ENCODE measurements at places on chromosomes 4 and X.

- no peak for DNase-seq
These were observed 83.3 kb downstream of the SLC7A11 start for GRCh38 chr4:138158746-138159297.

DNA sequence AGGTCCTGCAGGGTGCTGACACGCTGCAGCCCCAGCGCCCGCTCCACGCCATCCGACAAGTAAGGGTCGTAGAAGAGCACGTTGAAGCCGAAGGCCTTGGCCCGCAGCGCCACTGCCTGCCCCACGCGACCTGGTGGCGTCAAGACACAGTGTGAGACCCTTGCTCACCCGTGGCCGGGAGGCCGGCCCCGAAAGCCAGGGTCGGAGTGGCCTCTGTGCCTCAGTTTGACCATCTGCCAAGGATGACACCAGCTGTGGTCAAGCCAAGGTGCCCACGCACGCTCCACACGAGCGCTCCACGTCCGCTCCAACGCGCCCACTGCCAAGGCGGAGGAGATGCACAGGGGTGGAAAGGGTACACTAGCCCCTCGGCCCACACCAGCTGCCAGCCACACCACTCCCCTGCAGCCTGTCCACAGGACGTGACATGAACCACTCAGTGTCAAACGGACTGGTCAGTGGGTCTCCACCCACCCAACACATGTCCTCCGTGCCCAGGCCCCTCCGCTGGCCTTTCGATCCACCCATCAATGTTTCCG is 32.8 kb downstream of the CTBP1 start:
- no peak for DNase-seq

DNA sequence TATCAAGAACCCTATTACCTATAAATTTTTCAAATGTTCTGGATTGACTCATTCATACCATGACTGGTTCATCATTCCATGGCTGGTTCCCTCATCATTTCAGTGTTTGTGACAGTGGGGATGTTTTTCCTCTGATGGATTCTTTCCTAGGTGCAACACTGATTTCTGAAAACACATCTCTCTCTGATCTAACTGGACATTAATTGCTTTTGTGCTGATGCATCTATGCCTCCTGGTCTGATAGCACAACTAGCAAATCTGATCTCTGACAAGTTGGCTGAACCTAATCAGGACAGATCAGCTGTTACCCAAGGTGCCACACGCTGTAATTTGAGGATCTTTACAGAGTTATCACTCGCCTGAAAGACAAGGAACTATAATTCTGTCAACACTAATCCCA is 140.2 kb downstream of the LDB2 start:
- no peak for DNase-seq

- no peak for DNase-seq
These were observed 177.8 kb downstream of the NPFFR2 start for GRCh38 chr4:72209600-72209999.

All from mucosa of gallbladder (tissue), 1 donor.